T47D (cell line): ENCODE measurements at places on chromosomes 2 and 18.
A peak's percentile ranks its signal among the peaks of the same experiment; 100 is the strongest.

GRCh38 chr18:44770641-44771040 is 90.0 kb downstream of the SETBP1 start:
- DNase-seq, result no peak

DNA sequence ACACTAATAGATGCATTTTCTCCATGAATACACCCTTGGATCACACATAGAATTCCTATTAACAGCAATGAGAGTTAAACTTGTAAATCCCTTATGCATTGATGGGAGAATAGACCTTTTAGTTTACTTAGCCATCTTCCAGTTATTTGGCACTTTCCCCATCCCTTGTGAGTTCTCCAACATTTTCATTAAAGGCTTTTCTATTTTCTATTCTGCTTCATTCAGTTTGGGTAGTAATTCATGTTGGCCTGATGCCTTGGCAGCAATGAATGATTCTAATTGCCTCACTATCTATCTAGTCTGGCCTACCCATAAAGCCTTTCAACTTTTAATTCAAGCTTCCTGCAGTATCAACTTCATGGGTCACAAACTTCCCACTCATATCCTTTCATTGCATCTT is 32.3 kb downstream of the TBR1 start:
- no peak for DNase-seq

DNA sequence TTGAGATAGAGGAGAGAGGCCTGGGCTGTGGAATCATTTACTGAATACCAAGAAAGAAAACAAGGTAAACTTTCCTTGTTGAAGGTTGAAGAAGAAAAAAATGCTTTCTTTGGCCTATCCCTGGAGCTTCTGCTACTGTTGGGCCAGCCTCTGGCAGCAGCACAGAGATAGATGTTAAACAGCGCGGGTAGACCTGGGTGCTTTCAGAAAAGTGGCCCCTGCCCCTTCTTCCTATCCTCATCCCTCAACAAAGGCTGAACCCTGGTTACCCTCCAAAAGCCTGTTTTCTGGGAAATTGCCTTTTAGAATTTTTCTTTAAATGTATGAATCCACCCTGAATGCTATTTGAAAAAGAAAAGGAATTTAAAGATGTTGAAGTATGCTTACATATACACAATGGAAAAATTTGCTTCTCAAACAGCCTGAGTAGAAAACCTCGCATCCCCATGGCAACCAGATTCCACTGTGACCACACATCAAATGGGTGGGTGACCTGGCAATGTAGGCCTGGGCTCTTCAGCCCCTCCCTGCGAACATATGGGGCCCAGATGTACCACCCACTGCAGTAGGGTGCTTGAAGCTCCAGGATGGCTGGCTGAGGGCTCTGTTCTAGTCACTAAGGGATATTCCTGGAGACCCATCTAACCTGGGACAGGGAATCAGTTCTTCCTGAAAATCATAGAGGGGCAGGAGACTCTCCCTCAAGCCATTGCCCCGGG is 23.4 kb upstream of the CHRNA1 start:
- no peak for DNase-seq

DNA sequence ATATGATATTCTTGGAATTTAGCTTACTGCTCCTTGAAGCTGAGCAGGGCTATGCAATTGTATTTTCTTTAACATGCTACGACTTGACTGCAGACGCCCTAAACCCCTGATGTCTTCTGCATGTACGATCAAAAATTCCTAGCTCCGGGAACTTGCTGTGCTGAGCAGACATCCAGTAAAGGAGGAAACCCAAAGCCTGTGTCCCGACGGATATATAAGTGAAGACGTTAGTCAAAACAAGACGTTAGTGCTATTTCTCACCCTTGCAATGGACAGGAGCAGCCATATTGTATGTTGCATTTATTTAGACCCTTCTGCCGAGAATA is 51.5 kb downstream of the SETBP1 start:
- no peak for DNase-seq

DNA sequence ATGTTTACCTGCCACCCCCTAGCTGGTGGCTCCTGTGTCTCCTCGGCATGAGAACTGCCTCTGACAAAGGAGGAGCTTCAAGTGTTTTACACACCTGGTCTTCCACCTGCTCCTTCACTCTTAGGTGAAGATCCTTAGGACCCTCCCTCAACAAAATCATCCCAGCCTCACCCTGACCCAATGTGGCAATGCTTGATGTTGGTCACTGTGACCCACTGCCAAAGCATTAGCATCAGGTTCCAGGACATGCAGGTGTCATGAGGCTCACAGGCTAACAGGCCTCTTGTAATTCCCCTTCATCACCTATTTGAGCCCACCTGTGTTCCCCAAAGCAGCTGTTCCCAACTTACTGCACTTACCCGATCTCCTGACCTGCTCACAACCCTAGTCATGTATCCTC is 9.8 kb downstream of the FZD5 start:
- DNase-seq, result no peak

DNA sequence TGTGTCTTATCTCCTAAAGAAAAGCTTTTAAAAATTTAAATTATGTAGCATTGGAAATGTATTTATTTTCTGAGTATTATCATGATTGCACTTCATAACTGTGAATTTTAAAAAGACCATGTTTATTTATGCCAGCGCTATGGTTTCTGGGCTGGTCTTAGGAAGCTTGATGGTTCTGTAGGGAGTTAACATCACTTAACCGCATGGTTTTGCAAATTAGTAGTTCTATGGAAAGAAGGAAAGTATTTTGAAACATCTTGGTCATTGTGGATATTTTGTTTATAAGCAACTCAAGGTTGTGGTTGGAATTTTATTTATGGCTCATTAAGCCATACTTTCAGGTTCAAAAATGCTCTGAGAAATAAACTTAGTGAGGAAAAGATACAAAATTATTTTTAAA is 549.4 kb downstream of the STK39 start:
- DNase-seq, result no peak

- no peak for DNase-seq
These were observed 121.5 kb upstream of the CREB1 start for GRCh38 chr2:207408086-207408794.

GRCh38 chr2:112646102-112646719 is 472 bp downstream of the SLC20A1 start:
- DNase-seq, result peak; percentile 36

DNA sequence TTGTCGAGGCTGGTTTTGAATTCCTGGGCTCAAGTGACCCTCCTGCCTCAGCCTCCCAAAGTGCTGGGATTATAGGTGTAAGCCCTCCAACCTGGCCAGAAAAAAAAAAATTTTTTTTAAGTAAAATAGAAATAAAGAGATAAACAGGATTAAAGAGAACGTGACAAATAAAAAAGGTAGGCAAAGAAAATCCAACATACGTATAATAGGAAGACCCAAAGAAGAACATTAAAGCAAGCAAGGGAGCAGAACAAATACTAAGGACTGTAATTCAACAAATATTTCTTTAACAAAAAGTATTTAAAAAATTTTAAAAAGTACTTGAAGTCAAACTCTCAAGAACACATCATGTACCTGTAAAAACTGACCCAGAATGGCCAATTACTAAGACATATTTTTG is 56.4 kb downstream of the PTPN2 start:
- no peak for DNase-seq

DNA sequence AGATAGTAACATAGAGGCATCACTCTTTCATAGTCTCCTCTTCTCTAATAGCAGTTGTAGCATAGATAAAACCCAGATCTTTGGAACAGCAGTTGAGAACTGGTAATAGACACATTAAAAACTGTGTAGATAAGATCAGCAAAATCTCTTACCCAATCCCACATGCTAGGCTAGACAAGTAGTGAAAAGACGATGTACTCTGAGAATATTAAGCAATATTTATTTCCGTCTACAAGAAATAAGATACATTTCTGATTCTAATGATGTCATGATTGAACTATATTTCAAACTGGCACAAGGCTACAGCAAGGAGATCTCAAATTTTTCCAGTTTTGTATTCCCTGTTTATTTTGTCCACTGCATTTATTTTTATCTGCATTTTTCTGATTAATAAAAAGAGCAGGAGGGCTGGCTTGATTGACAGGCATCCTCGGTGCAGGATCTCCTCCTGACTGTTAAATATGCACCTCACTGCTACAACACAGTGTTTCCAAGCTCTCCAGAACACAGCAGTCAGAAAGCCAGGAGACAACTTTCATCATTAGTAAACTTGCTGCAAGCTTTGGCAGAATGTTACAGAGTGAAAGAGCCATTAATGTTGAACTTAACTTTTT is 73.3 kb upstream of the ATIC start:
- DNase-seq, result no peak
